Osteocyte (in vitro differentiated cells): ENCODE measurements at places on chromosomes 16 and 17. TPM values are rescaled to one million over a fixed set of nuclear protein-coding genes. Genes with fewer than 3 reads are reported as not detected.

- DNase-seq: no peak
Observed at GRCh38 chr17:75009139-75009724, 3.2 kb upstream of the MRPL58 start.

DNA sequence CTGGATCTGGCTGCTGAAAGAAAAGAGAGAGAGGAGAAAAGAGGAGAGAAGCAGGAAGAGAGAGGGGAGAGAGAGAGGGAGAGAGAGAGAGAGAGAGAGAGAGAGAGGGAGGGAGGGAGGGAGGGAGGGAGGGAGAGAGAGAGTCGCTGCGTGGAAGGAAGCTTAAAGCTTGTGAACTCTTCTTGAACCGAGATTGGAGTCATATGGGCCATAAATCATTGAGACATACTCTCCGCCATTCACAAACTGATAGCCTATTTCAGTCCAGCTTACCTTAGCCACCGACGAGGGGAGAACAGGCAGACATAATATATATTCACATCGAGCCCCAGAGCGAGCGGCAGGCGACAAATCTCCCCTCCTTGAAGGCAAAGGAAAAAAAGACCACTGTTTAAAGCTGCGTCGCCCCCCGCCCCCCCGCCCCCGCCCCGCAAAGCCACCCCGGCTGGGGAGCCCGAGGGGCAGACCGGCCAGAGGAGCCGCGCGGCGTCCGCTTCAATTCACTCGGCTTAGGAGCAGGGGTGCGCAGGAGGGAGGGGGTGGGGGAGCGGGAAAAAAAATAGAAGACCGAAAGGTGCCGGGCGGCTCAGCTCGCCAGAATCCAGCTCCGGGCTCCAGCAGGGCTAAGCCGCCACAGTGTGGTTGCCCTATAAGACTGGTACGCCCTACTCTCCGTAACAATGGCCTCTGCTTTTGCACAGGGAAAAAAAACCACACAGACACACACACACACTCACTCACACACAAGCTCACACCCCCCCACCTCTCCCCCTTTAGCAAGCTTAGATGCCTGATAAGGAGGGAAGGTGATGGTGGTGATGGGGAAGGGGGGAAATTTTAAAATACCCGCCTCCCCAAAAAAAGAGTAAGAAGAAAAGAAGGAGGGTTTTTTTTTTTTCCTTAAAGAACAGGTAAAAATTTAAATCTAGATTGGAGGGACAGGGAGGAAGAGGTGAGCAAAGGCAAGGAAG is 10.6 kb upstream of the HOXB2 start:
- DNase-seq: no peak

GRCh38 chr17:72046178-72046577 is 74.6 kb upstream of the SOX9 start:
- no peak for DNase-seq

- no peak for DNase-seq
Observed at GRCh38 chr16:86396901-86397311, 113.4 kb upstream of the FOXF1 start.

The ODAD4 gene
- 1.9 and 2.5 TPM in 2 replicates for total RNA-seq

The GAS2L2 gene
- total RNA-seq: not detected in 2 replicates

DNA sequence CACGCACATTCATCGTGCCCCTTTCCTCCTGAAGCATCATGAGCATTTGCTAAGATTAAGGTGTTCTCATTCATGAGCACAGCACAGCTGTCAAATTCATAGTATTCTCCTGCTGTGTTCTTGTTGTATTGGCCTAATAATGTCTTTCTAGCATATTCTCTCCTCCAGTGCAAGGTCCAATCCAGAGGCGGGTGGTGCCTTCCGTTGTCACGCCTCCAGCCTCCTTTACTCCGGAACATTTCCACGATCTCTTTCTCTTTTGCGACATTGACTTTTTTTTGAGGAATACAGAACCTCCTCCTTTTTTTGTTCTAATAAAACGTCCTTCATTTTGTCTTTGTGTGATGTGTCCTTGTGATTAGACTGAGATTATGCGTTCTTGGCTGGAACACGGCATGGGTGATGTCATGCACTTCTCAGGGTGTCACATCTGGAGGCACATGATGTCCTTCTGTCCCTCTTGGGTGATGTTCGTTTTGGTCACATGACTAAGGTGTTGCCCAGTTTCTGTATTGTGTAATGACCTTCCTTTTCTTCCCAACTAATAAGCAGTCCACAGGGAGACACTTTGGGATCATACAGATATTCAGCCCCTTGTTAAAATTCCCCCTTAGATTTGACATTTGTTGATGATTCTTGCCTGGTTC is 66.3 kb downstream of the CLEC16A start:
- no peak for DNase-seq

The C1QTNF1 gene
- 196 and 203 TPM in 2 replicates for total RNA-seq

DNA sequence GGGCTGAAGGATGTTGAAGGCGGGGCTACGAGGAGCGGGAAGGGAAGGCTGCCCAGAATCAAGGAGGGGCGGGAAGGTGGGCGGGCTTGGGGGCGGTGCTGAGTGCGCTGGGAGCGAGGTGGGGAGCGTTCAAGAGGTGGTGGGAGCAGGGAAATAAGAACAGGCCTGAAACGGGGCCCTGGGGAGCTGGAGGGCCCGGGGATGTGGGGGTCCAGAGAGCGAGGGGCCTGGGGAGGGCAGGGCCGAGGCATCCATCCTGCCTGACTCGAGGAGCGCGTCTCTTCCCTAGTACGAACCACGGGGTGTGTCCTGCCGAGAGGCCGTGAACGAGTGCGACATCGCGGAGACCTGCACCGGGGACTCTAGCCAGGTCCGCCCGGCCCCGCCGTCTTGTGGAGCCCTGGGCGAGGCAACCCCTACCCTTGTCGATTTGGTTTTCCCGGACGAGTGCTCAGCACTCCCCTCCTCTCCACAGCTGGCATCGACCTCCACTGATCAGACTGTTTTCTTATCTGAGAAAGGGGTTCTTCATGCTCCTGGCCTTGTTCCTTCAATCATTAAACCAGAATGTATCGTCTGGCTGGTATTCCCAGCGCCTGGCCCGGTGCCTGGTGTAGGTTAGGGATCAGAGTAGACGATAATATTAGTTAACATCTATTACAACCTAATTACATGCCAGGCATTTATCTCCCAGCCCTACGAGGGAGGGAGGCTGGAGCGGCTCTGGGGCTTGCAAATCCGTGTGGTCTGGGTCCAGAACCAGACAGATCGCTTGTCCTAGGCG is 17.2 kb downstream of the ADAM11 start:
- no peak for DNase-seq

DNA sequence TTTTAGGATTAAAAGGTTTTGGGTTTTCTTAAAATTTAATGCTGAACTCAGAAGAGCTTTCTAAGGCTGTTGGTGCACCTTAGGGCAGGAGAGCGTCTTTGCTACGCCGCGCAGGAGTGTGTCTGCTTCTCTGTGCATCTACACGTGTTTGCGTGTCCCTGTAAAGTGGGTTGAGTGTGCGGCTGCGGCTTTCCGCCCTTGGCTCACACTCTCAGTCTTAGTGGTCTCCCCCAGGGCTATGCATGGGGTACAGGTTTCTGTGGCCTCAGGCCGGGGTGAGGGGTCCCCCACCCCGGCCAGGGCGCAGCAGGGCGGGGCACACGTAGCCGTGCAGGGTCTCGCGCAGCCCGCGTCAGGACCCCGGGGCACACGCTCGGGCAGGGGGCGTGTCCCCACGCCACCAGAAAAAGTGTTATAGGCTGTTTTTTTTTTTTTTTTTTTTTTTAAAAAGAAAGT is 727 bp upstream of the TENT4B start:
- no peak for DNase-seq

GRCh38 chr17:78954684-78955083 is 25.0 kb downstream of the LGALS3BP start:
- no peak for DNase-seq

DNA sequence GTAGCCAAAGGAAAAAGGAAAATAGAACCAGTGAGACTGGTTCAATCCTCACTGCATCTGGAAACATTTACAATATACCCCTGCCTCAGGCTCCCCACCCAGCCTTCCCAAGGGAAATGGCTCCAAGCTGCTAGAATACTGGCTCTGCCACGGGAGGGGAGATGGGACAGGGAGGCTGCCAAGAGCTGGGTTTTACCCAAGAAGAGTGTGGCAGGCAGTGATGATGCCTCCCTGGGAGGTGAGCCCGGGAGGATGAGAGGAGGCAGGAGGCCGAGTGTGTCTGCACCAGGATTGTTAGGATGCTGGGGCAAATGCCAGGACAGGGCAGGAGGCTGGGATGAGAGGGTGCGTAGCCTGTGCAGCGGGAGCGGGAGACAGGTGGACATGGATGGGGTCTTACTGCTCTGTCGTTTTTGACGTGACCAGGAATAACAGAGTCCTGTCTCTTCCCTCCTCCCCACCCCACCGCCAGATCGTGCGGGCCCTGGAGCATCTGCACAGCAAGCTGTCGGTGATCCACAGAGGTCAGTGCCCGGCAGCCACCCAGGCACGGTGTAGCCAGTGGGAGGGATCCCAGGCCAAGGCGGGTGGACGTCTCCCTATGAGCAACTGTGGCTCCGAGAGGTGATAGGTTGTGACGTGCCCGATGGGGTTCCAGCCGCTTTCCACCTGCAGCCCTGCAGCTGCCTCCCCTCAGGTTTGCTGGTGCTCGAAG is 18.4 kb downstream of the MAP2K3 start:
- no peak for DNase-seq

- DNase-seq: peak; percentile 85
Observed at GRCh38 chr17:81553018-81553615, 964 bp upstream of the FAAP100 start.

GRCh38 chr16:82027629-82028064 is 7.4 kb upstream of the HSD17B2 start:
- no peak for DNase-seq

DNA sequence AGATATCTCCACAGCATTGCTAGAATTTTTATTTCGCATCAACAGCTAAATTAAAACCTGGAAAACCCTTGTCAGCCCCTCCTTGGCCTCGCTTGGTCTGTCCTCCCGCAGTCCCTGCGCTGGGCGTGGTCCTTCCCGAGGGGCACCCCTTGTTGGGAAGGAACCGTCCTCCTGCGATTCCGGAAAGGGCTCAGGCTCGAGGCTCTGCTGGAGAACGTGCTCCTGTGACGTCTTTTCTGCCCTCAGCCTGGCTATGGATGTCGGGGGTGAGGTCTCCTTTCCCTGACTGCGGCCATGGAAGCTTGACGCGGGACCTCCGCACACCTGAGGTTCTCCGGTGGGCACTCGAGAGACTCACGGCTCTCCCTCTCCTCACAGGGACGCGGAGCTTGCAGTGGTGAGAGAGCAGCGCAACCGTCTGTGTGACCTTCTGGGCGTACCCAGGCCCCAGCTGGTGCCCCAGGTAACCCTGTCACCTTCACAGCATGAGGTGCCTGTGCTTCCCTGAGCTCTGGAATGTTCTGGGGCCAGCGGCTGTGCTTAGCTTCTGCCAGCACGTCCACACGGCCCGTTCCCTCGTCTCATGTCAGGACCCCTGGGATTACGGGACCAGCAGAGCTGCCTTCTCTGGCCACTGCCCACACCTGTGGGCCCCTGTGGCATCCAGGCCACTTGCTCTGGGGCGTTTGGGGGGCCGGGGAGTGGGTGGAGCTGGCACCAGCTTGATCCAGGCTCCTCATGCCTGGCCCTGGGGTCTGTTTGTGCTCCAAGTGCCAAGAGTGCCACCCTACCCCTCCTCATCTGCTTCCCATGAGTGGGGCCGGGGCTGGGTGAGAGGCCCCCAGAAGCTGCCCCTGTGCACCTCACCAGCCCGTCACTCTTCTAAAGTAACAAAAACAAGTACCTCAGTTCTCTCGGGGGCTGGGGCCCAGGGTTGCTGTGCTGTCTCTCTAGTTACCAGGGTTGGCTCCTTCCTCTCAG is 101.5 kb upstream of the ZNF750 start:
- no peak for DNase-seq

DNA sequence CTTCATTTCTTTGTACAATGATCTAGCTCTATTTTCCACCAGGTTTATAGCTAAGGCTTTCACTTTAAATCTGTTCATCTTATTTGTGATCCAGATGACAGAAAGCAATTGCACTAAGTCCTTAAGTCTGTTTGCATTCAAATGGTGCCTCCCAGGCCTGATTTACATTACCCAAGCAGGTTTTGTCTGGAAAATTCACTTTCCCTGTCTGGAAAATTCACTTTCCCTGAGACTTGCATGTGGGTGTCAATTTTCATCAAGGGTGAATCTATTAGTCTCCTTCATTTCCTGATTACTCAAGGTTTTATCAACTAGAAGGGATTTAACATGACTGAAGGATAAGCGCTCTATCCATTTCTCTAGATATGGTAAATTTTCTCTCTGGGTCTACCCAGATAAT is 1480.2 kb upstream of the GOT2 start:
- no peak for DNase-seq

- no peak for DNase-seq
Observed at GRCh38 chr16:48292452-48292851, 45.1 kb upstream of the ABCC11 start.

DNA sequence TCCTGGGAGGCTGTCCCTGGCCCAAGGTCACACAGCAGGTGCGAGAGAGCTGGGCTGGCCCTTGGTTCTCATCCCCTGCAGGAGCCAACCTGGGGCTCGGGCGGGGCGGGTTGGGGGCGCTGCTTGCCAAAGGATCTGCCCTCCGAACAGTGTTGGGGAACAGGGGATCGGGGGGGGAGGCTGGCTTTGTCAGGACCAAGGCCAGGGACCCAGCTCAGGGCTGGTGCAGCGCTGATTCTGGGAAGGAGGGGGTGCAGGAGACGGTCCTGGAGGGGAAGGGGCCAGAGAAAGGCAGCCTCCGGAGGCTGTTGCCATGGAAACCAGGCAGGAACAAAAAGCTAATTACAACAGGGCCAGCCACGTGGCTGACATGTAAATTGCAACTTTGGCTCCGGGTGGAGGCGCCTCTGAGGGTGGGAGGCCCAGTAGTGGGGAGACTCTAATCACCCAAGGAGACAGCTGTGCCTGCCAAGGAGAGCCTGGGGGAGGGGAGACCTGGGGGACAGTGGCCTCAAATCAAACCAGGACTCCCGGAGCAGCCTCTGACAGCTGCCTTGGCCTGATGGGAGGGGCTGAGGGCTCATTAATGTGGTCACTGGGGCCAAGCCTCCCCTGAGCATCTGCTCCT is 1.3 kb downstream of the TUBB3 start:
- DNase-seq: no peak
